ENCODE measurements at places on chromosomes 6 and 20.

- no peak for DNase-seq
Observed at GRCh38 chr6:150024646-150025155, 631 bp downstream of the RAET1L start.

- no peak for DNase-seq
Observed at GRCh38 chr6:1081551-1082284, 230.2 kb upstream of the FOXQ1 start.

DNA sequence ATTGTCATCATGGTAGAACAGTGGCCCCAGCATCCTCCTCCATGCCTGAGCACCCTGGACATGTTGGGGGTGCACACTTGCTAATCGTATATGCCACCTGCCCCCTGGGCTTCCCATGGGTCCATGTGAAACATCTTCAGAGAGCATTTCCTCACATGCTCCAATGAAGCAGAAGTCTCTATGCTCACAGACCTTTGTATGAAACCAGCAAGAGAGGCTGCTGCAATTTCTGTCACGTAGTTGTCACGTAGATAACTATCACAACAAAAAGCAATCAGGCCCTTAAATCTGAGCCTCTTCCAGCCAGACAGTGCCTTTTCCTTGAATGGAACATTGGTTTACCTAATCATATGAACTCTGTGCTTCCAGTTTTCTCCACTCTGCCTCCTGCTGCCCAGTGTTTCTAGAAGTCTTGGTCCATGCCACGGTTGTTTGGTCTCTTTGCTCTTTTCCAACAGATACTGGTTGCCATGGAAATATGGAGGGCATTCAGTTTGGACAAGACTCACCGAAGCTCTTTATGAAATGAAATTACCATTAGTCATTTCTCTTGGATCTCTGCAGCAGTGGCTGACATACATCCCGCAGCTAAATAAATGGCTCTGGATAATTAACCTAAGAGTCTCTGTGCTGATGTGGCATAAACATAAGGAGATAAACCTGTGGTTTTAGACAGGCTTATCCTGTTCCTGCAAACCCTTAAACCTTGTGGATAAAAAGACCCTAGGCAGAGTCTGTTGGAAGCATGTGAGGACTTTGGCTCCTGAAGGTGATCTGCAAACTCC lies 172.8 kb upstream of the SYNDIG1 start:
- no peak for DNase-seq

DNA sequence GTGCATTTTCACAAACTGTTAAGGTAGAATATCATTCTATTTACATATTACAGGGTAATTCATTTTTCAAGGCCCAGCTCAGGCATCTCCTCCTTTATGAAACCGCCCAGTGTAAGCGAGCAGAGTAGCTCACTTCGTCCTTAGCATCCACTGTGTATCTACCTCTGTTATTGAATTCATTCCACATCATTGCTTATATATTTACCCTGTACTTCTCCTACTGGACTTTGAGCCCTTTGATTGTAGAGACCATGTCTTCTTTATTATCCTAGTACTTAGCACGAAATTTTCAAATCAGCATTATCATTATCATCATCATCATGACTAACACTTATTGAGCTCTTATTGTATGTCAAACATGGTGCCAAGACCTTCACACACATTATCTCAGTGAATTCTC lies 76.7 kb downstream of the FRK start:
- DNase-seq, result no peak

- DNase-seq, result no peak
Observed at GRCh38 chr20:45405571-45406259, 2.4 kb upstream of the DBNDD2 start.

DNA sequence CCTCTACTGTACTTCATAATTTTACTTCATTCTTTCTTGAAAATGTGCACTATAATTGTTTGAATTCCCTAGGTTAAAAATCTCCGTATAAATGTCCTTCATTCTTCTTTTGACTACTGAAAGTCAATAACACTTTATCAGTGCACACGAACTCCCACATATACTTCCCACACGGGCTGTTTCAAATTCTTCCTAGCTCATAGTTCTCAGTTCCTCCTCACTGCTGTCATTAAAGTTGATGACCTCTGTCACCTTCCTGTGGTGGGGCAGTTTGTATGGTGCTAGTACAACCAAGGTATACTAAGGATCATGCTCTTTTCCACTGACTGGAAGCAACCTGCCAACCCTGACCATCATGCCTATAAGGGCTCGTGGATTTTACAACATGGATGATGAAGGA lies 40.0 kb upstream of the CD2AP start:
- DNase-seq, result no peak

DNA sequence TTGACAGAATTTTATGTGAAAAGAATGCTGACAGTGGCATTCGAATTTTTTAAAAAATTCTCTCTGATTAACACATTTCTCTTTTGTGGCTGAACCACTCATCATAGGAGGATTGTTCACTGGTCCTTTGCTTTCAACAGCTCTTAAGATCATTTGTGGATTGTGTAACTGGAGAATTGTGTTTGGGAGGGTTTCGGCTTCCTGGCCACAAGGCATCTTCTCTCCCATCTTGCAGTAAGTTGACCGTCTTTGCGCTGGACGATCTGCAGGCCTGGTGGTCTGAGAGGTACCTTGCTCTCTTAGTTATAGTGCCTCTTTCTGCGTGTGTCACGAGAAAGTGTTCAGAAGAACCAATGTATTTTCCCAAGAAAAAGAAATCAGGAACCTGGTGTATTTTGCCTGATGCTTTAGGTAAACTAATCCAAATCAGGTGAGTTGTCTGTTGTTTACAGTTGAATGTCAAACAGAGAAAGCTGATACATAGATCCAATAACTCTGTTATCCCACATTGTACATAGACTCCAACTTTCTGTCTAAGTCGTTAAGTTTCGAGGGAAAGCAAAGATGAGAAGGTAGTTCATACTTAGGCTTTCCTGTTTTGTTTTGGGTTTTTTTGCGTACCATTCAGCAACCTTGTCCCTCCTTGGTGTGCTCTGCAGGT lies 14.8 kb upstream of the EXOC2 start:
- DNase-seq, result no peak

DNA sequence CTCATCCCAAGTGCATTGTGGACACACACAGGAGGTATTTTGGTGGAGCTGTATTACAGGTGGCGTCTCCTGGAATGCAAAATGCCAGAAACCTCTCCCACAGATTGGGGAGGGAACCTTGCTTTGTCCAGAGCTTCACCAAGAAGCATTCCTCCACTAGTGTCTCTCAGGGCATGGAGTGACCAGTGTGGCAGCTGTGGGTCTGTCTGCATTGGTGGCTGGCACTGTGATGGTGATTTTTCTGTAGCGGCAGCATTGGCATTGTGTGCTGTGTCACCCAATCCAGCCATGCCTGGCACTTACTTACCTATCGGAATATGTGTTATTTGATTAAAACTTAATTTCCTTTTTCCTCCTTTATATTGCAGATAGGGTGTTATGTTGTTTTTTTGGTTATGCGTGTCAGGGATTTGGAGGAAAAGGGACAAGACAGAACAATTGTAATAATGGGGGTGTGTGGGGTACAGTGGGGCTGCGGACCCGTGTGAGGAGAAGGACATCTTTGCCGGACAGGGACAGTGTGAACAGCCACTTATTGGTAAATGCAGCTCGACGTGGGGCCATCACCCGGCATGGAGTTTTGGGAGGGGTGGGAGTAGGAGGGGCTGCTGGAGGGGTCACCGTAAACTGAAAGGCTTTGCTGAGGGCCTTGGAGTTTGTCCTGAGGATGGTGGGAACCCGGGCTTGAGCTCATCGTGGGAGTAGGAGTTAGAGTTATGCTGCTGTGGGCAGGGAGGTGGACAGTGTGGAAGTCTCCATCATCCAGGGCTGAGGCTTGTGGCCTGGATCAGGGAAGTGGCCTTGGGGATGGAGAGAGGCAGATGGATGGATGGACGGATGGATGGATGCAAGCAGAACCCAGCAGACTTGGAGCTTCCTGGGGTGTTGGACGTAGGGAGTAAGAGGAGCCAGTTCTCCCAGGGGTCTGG lies 105.0 kb downstream of the SYCP2 start:
- DNase-seq, result no peak

DNA sequence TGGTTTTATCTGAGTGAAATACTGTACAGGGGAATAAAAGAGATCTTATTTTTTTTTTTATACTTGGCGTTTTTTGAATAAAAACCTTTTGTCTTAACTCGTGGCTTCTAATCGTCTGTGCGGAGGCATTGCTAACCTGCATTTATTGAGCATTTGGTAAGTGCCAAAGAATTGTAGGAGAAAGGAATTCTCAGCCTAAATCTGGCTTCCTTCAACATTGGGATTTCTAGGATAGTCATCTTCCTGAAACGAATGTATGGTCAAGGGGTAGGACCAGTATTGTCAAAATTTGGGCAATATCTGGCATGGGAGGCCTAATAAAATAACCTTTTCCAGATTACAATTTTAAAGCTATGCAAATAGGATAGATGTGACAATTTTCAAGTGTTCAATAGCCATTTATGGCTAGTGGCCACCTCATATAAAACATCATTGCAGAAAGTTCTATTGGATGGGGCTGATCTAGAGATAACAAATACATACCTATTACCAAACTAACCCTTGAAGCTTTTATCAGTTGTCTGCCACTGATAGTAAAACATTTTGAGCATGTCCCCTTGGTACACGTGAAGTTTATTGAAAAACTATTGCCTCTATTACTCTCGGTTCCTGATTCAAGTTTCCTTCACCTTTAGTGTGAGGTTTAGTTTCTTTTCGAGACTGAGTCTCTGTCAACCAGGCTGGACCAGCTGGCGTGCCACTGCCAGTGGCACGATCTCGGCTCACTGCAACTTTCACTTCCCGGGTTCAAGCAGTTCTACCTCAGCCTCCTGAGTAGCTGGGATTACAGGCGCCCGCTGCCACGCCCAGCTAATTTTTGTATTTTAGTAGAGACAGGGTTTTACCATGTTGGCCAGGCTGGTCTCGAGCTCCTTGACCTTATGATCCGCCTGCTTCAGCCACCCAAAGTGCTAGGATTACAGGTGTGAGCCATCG lies 5.6 kb downstream of the PIM1 start:
- no peak for DNase-seq

- DNase-seq, result no peak
Observed at GRCh38 chr20:32920066-32920465, 61.3 kb downstream of the EFCAB8 start.

GRCh38 chr6:33716890-33717632 lies 5.6 kb upstream of the UQCC2 start:
- DNase-seq, result no peak

GRCh38 chr20:3815703-3816315 lies 4.5 kb upstream of the AP5S1 start:
- DNase-seq, result no peak

DNA sequence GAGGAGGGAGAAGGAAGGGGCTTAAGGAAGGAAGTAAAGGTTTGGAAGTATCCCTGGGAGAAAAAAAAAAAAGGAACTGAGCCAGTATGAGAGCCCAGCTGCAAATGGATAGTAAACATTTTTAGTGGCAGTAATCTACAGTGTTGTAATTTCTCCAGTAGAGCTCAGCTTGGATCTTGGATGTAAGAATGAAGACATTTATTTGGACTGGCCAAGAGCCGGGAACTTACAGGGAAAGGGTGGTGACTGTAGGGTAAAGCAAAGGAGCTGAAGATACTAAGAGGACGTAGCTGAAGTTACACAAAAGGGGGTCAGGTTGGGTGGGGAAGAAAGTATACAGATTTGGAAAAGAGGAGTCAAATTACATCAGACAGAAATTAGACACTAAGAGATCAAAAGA lies 13.5 kb downstream of the EEF1E1 start:
- no peak for DNase-seq

DNA sequence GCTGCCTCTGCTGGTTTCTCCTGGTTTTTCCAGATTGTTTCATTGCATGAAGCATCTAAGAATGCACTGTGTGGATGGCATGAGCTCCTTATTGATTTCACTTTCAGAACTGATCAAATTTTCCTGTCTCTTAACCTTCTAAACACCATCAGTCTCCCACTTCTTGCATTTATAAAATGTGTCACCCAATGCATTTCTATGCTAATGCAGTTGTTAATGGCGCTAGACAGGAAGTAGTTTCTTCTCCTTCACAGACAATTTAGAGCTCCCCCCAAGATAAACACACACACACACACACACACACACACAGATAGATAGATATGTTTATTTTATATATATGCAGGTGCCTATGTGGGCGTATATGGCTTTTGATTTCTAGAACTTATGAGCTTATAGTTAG lies 45.6 kb upstream of the FOXA2 start:
- no peak for DNase-seq

DNA sequence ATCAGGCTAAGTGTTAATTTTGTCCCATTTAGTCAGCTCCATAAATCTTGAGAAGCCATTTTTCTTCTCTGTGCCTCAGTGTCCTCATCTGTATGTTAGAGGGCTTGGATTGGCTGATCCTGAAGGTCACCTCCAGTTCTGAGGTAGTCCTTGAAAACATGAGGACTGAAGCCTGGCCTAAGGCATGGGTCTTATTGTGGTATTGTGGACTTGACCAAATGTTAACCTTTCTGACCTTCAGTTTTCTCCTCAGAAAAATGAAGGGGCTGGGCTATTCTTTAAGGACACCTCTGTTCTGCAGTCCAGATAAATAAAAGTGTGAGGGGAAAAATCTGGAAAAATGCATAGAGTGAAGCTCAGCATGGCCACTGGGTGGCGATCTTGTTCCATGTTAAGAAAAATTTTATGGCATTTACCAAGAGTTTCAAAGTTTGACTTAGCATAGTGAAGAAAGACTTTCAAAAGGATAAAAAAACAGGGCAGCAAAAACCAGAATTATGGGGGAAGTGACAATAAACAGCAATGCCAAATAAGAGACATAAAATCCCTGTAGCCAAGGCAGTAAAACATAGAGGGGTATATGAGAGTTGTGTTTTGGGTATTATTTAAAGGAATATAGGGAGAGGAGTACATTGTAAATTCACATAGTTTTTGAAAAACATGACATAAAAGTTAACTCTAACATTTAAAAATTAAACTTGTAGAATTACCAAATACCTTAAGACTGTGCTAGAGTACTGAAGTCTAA lies 13.2 kb upstream of the TFB1M start:
- no peak for DNase-seq

DNA sequence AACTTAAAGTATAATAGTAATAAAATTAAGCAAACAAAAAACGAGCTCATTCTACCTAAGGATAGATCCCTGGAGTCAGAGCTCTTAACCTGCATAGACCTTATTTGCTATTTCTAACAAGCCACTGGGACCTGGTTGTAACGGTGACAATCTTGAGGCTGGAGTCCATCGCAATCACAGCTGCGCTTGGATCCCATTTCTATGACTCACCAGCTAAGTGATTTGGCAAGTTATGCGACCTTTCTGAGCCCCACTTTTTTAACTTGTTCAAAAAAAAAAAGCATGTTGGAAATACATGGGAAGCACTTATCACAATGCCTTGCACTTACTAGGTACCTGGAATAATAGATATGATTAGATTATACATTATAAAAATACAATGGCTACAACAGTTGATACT lies 389.5 kb upstream of the CDH4 start:
- DNase-seq, result no peak
